AG04450 (cell line): ENCODE measurements at places on chromosomes 3 and 15.

- DNase-seq = peak; percentile 91
Measured at GRCh38 chr3:14289590-14290461, 111.2 kb downstream of the LSM3 start.

- no peak for DNase-seq
Measured at GRCh38 chr3:72976281-72976741, 20.3 kb upstream of the PPP4R2 start.

DNA sequence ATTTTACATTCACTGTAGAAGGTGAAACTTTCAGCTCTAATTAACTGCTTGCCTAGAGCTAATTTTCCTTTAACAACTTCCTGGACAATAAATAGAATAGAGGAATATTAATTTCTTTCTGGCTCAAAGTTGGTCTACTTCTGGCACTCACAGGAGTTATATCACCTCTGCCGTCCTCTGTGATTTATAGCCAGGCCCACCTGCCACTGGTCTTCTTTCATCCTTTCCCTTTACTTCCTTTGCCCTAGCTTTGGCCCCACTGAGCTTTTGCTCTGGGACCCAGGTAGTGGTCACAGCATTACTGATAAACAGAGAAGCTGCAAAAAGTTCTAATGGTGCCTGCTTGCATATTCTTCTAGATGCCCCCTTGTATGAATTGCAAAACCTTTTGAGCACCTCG is 49.3 kb upstream of the ABHD10 start:
- no peak for DNase-seq

DNA sequence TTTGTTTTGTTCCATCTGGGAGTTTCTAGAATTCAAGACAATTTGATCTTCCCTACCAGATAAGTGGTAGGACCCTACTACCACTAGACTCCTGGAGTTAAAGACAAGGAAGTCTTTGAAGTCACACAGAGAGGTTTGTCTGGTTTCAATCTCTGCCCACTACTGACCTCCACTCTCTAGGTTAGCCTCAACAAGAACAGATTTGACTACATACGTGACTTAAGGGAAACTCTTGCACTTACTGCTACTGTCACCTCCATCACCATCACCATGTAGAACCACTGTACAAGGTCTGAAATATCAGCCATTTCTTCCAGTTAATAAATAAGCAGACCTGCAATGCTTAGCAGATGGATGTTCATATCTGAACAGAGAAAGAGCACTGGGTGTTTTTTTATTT is 148.3 kb upstream of the ARHGEF26 start:
- no peak for DNase-seq

- DNase-seq = no peak
Measured at GRCh38 chr3:176160997-176161396, 1036.3 kb downstream of the TBL1XR1 start.

DNA sequence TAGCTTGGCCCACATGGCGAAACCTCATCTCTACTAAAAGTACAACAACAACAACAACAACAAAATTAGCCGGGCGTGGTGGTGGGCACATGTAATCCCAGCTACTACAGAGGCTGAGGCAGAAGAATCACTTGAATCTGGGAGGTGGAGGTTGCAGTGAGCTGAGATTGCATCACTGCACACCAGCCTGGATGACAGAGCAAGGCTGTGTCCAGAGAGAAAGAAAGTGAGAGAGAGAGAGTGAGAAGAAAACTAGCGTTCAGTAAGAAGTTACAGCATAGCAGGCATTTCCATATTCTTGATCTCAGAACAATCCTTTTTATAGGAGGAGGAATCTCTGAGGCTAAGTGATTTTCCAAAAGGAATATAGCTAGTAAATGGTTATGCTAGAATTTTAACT is 1076.1 kb downstream of the AGBL1 start:
- DNase-seq = no peak

DNA sequence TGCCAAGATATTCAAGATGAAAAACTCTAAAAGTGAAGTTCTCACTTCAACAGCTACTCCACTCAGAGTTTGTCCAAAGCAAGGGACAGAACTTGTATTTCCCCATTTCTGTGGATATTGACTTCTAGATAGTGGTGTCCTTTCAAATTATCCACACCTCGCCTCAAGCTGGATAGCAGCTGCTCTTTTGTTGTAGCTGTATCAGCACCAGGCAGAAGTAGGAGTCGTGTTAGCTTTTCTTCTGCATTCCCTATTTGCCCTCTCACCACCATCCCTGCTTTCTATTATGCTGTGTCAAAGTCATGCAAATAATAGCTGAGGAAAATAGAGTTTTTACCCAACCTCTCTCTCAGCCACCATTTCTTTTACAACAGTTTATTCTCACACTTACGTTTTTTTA is 303.8 kb downstream of the EPHA3 start:
- DNase-seq = no peak

DNA sequence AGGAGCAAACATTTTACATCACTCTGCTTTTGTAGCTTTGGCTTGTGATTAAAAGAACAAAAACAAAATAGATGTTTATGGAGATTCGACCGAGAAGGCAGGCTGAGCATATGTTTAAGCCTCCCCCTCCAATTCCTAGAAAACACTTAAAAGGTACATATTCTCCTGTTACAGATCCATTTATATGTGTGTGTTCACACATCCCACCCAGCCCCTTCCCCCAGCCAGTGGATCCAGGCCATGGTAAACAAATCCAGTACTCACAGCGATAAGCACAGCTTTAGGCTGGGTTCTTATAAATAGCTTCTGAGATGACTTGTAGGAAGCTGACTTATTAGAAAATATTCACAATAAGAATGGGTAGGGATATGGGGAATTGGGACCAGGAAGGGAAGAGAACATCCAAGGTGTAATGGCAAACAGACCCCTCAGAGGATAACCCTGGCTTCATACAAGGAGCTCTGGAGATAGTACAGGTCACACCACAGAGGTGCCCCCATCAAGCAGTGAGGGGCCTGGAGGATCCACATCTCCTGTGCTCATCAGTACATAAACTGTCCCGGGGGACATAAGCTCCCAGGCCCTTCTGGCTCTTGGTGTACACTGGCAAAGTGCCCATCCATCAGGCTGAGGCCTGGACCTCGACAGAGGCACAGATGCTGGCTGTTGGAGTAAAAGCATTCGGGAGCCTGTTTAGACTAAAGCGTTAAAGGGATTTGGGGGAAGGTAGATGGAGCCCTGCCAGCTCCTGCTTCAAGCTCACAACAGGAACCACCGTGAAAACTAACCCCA is 70.0 kb upstream of the UBE2E1 start:
- DNase-seq = no peak

DNA sequence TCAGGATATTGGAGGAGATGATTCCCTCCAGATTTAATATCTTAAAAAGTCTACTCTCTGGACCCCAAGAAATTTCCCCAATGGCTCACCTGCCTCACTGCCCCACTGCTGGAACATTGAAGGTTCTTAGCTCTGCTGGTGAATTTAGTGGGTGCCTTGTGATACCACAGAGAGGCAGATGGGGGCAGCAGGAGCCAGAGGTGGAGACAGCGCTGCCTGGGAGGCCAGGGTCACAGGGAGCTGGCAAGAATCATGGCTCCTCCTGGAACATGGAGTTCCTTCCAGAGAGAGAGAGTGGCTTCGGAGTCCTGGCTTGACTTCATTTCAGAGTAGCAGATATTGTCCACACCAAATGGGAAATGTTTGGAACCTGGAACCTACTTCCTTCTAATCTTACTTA is 263.5 kb upstream of the CFAP20DC start:
- no peak for DNase-seq

DNA sequence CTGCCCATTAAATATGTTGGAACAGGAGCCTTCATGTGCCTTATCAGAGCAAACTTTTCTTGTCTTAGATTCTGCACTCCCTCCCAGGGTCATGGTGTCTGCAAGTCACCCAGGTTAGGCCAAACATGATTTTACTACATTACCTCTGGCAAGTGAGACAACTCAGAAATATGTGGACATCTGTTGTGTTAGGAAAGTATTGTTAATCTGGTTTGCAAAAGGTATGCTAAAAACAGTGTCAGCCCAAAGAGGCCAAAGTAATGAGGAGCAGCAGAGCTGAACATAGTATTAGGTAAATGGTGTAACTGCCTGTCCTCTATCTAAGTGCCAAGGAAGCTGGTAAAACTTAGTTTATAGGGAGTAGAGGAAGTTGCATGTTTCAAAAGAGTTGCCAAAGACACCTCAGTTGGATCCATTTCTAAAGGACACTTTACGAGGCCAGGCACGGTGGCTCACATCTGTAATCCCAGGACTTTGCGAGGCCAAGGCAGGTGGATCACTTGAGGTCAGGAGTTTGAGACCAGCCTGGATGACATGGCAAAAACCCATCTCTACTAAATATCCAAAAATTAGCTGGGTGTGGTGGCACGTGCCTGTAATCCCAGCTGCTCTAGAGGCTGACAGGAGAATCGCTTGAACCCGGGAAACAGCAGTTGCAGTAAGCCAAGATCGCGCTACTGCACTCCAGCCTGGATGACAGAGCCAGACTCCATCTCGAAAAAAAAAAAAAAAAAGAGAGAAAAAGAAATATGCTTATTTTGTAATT is 22.5 kb upstream of the PPIB start:
- DNase-seq = no peak

DNA sequence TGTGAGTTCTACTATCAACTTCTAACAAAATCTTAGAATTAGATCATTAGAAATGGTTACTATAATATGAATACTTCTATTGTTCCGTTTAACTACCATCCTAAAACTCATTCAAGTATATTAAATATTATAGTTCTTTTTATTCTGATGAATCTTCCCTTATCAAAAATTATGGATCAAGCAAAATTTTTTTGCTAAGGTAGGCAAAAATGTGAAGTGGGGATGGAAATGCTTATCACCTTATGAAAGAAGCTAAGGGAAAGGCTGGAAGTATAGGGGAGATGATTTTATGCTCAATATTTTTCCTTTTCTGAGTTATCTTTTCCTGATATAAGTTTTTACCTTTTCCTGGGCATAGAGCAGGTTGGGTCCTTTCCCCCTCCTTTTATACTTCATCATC is 40.7 kb upstream of the CCDC39 start:
- no peak for DNase-seq

- no peak for DNase-seq
Measured at GRCh38 chr3:1330107-1330506, 237.3 kb downstream of the CNTN6 start.
